ENCODE measurements at places on chromosomes 7 and 10.

DNA sequence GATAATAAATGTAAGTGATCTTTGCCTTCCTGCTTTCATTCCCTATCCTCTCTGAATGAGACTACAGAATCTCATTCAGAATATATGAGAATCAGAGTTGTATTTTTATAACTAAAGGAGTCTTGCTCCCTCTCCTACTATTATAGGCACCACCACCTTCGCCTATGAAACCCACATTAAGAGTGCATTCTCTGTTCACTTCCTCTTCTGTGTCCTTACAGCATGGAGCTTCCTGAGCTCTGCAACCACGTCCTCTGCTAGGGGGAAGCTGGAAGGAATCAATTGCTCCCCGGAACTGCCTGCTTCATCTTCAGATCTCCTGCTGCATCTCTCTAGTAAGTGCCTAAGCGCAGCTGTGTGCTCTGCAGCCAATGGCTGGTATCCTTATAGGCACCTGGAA, 820.7 kb downstream of the GRID1 start:
- no peak for DNase-seq

- no peak for DNase-seq
Observed at GRCh38 chr7:76149847-76150691, 51.6 kb upstream of the SRRM3 start.

DNA sequence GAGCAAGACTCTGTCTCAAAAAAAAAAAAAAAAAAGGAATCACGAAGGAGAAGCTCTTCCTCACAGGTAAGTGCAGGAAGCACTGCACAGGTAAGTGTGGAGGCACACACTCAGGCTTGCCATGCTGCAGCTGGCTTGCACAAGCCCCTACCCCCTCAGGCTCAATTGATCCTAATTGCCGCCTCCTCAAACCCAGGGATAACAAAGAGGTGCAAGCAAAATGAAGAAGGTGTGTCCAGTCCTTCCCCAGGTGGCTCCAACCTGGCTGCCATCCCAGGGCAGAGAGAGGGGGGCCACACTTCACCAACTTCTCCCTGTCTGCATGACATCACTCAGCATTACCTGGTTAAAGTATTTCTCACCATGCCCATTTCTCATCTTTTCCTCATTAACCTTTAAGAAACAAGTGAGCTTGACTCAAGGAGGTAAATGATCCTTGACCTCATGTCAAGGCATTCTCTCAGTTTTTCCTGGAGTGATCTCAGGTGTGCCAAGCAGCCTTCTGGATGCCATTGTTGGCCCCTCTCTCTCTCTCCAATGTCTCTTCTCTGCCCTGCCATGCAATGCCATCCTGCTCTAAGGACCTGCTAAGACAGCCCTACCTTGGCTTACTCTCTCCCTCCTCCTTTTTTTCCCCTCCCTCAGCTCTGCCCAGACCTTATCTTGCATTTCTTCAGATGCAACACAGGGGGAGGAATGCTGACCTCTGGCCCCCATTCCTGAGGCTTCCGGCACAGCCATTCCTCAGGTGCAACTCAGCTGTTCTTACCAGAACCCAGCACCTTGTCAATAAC, 13.0 kb upstream of the TRPV6 start:
- no peak for DNase-seq

GRCh38 chr10:25896421-25896820, 37.6 kb upstream of the MYO3A start:
- no peak for DNase-seq

DNA sequence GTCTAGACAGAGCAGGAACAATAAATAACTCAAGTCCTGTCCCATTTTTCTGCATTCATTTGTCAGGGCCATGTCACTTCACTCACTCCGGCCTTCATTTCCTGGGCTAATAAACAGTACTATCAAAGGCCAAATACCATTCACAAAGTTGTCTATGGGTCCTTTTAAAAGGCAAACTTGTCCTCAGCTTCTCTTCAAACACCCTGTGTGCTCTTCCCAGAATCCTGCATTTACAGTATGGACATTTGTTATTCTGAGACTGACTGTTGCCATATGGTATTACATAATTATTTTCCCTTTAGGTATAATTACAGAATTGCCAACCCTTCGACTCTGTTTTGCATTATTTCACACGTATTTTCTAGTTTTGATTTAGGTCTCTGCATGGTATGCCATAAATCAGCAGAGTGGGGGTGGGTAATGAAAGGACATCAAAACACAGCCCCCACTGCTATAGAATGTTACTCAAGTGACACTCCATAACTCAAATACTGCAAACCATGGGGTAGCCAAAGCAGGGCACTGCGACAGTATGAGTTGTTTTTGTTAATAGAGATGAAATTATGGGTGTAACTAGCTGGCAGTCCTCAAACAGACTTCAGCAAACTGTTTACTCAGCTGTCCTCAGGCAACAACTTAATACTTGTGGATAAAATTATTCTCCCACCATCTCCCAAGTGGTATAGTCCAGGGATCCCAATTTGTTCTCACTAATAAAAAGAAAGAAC, 183.7 kb downstream of the TRIL start:
- no peak for DNase-seq

DNA sequence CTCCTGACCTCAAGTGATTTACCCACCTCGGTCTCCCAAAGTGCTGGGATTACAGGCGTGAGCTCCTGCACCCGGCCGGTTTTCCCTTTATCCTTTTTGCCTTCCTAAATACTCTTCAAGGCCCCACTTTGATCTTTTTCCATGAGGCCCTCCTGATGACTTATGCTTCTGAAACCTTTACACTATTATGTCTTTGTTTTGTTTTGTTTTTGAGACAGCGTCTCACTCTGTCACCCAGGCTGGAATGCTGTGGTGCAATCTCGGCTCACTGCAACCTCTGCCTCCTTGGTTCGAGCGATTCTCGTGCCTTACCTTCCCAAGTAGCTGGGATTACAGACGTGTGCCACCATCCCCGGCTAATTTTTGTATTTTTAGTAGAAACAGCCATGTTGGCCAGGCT, 3.8 kb downstream of the STMP1 start:
- no peak for DNase-seq

DNA sequence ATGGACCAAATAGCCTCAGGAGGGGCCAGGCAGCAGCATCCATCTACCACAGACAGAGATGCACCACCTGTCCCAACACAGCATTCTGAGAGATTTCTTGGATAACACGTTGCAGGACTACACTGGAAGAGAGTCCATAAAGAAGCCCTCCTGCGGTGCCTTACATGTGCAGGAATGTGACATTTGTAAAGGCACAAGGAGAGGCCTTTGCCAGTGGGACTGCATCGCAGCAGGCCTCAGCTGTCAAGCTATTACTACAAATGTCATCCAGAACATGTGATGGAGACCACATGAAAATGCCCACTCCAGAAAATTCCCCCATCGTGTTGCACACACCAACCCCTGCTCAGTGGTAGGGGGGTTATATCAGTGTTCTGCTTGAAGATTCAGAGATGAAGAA, 77.4 kb downstream of the ATXN7L1 start:
- DNase-seq = no peak

DNA sequence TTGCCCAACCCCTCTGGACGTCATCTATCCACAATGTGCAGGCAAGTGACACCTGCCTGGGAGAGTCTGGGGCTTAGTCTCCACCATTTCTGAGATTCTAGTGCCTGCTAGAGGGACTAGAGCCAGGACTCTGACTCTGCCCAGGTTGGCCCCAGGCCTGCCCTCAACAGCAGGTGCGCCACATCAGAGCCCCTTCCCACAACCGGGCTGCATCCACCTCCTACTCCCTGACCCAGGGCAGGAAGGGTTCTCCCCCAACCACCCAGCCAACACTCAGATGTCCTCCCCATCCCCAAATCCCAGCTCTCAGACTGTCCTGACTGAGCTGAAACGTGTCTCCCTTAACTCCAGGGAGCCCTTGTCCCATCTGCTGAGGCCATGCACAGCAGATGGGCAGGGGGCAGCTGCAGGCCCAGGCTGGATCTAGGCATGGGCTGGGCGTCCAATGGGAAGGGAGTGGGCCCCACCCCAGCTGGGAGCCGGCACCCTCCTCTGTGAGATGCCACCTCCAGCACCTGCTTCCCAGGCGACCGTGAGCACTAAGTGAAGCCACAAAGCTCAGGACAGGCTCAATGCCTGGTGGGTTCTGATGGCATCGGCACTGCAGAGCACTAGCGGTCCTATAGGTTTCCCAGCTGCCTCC, 49.2 kb downstream of the RASGEF1A start:
- DNase-seq = no peak

DNA sequence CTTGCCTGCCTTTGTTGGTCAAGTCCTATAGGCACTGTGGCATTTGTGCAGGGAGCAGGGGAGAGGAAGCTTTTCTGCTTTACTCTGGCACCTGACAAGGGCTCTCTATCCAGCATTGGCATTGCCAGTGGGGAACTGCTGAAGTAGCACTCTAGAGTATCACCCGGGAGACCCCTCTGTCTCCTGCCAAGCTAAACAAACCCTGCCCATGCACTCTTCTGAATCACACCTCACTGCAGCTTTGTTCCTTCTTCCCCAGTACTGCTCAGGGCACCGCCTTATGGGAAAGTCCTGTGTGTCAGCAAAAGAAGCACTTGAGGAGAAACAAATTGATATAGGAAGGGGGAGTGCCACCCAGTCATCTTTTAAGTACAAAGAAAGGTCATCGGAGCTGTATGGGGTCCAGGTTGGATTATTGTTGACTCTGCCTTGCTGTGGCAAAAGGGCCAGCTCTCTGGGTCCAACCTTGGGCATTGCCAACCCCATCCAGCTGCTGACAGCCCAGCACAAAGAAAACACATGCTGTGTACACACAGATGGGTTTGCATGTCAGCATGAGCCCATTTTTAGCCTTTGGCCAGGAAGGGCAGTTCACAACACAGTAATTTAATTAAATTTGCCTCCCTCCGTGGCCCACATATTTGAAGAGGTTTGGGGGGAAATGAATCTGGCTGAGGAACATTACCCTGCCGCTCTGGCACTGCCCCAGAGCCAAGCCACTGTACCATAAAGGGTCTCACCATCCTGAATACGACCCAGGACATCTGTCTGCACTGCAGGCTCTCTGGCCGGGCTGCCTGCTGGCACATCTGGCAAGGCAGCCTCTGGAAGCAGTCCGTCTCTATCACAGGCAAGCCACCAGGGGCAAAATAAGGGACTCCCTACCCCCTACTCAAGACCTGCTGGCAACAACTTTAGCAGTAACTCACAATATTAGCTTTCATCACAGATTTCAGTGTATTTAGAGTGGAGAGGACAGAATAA, 13.1 kb downstream of the LRRC4 start:
- no peak for DNase-seq

- no peak for DNase-seq
Observed at GRCh38 chr7:75966190-75966961, 28.0 kb downstream of the TMEM120A start.

- no peak for DNase-seq
Observed at GRCh38 chr7:105982388-105982787, 19.3 kb downstream of the CDHR3 start.

DNA sequence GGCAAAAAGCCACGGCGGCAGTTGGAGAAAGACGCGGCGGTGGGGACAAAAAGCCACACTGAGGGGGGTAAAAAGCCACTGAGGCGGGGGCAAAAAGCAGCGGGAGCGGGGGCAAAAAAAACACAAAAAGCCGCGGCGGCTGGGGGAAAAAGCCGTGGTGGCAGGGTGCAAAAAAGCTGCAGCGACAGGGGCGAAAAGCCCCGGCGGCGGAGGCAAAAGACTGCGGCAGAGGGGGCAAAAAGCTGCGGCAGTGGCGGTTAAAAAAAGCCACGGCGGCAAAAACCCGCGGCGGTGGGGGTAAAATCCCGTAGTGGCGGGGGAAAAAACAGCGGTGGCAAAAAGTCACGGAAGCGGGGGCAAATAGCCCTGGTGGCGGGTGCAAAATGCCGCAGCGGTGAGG, 527.3 kb downstream of the ZNF33B start:
- no peak for DNase-seq

- DNase-seq = no peak
Observed at GRCh38 chr7:149524394-149524793, 26.8 kb upstream of the ZNF746 start.

DNA sequence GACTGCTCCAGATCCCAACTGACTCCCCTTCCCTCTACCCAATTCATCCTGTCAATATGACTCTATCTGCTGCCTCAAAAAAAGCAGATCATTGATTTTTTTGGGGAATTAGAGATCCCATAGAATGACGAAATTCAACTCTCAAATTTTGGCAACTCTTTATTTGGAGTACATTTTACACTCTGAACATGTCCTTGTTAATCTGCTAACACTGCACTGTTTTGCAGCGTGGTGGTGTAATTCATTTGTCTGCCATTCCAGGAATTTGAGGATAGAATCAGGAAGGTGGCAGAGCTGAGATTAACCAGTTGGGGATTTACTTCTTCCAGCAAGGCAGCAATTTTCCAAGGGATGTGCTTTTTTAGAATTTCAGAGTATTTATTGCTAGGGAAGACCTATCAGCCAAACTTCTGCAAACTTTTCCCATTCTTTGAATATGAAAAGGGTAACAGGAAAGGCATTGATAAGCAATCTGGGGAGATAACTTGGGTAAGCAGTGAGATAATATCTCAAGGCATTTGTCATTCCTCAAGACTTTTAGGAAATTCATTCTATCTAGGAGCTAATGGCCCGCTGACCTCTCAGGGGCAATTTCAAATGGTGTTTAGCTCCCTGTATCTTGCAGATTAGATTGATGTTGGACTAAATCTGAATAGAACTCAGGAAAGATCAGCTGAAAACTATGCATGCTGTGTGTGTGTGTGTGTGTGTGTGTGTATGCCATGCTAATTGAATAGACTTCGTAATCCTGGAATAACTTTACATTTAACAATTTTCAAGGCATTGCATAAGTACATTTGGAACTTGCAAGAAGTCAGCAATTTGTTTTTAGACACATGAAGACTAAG, 9.7 kb downstream of the BAMBI start:
- no peak for DNase-seq

GRCh38 chr7:133050200-133050995, 31.5 kb downstream of the CHCHD3 start:
- no peak for DNase-seq

GRCh38 chr7:2171855-2172254, 60.9 kb downstream of the MAD1L1 start:
- no peak for DNase-seq

DNA sequence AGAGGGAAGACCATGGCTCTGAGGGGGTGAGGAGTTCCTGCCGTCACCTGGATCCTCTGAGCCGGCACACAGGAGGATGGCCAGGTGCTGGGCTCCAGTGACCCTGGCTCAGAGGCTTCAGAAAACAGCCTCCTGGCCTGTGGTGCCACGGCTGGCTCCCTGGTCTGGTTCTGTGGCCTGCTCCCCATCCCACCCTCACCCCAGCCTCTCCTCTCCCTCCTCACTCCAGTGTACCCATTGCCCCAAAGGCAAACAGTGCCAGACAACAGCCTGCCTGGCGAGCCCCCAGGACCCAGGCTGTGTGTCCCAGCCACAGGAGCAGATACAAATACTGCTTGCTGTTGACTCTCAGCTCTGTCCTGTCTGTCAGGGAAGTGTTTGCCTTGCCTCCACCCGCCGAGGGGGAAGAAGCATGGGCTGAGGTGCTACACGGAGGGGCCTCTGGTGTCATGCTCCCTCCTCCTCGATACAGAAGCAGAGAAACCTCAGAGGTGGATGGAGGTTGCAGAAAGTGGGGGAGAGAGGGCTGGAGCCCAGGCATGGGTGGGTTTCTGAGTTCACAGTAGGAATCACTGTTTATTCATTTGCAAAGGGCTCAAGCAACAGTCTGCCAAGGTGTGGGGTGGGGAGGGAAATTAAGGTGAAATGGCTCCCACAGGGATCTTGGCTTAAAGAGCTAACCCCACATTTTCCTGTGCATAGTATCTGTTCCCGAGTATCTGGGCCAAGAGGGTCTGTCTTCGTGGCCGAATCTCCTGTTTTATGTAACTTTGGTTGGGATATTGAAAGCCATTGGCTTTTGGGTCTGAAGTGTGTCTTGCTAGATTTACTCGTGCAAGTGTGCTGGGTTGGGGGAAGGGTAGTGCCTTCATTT, 5.5 kb downstream of the ADRA2A start:
- DNase-seq = no peak

GRCh38 chr10:30034433-30035137, 24.8 kb downstream of the JCAD start:
- no peak for DNase-seq

Measured in AG04450 (cell line).